Activated naive CD4-positive, alpha-beta T cell (primary cell): ENCODE measurements at places on chromosomes 5 and 9.

GRCh38 chr5:95554331-95554646, 488 bp downstream of the SKIC3 start:
- no peak for DNase-seq

- no peak for DNase-seq
Observed at GRCh38 chr5:81846301-81846700, 95.4 kb upstream of the SSBP2 start.

DNA sequence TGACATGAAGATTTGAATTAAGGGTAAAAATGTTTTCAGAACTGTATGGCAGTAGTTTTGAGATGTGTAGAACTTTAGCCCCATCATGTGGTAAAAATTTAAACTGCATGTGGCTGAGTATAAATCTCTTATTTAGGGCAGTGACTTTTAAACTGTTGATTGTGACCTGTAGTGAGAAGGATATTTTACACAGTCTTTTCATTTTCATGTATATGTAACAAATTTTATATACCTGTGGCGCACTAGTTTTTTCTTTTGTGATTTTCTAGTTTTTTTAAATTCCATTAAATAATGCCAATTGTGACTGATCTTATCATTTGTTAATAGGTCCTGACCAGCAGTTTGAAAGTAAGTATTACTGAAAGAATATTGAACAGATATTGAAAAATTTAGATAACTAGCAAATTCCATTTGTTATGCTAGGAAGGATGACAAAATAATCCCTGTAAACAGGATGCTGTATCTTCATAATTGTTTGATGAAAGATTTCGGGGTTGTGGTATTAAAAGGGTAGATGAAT, 47.2 kb downstream of the GPBP1 start:
- no peak for DNase-seq

GRCh38 chr9:92245005-92245797, 48.3 kb downstream of the IARS1 start:
- DNase-seq: no peak

GRCh38 chr9:76296561-76297310, 97.5 kb downstream of the RFK start:
- DNase-seq: no peak

- DNase-seq: no peak
Observed at GRCh38 chr5:111134087-111134486, 41.9 kb downstream of the WDR36 start.

DNA sequence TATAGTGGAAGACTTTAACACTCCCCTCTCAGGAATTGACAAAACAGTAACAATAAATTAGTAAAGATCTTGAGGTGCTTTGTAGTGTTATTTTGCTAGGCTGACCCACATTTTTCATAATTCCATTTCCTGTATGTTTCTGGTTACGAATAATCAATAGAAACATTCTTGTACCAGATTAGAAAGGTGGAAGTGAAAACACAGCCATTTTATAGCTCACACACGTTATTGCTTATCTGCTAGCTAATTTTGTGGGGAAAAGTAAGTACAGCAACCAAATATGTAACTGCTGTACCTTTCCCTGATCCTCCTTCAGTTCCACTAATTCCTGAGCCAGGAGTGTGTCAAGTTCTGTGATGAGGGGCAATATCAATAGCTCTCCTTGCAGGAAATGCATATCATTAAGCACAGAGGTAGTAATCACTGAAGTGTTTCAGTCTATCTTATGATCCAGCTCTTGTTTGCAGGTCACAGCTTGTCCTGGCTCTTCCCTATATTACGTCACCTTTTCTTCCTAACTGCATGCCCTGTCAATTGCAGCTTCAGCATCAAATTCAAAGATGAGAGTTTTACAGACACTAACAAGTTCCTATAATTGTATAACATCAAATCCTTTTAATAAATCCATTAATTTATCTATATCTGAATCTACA, 59.4 kb downstream of the MINAR2 start:
- DNase-seq: no peak

GRCh38 chr5:140341591-140341990, 4.8 kb downstream of the HBEGF start:
- DNase-seq: no peak

- DNase-seq: no peak
Observed at GRCh38 chr5:144958002-144958401, 787.3 kb downstream of the KCTD16 start.

- no peak for DNase-seq
Observed at GRCh38 chr5:87997662-87998061, 271.0 kb downstream of the TMEM161B start.

GRCh38 chr9:76704593-76705204, 59.5 kb upstream of the PCA3 start:
- DNase-seq: no peak
